ENCODE measurements at places on chromosomes 2 and 18. TPM values are rescaled to one million over a fixed set of nuclear protein-coding genes. Genes with fewer than 3 reads are reported as not detected.

GRCh38 chr2:193124815-193125214 lies 930.1 kb upstream of the TMEFF2 start:
- H3K4me3 ChIP-seq: no peak overlapping the region
- no peak for DNase-seq
- no peaks in the 10 kb centered on the region for H3K36me3 ChIP-seq
- no peaks in the 10 kb centered on the region for H3K27me3 ChIP-seq
- no peaks in the 10 kb centered on the region for H3K4me1 ChIP-seq

The GKN1 gene
- not detected for total RNA-seq

DNA sequence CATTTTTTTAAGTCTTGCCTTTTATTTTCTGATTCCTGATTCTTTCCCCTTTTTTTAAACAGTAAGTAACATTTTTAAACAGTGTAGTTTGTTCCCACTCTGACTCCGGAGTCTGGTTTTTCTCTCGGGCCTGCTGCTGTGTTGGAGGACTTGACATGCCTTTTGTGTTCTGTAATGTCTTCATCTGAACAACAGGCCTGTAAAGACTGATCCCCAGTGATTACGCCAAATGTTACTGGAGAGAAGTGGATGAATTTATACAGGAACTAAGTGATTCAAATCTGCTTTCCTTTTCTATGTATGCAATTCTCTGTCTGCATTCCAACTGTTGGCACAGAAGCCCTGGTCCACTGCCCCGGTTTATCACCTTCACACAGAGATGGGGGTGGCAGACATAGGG lies 54.3 kb upstream of the RMDN2 start:
- DNase-seq: no peak
- H3K36me3 ChIP-seq: no peaks in the 10 kb centered on the region
- H3K4me3 ChIP-seq: no peak overlapping the region
- H3K4me1 ChIP-seq: peaks cover 11% of the 10 kb centered on the region
- H3K27ac ChIP-seq: no peak overlapping the region

- no peak overlapping the region for H3K4me3 ChIP-seq
- no peaks in the 10 kb centered on the region for H3K4me1 ChIP-seq
- DNase-seq: no peak
- no peak overlapping the region for H3K27ac ChIP-seq
- H3K27me3 ChIP-seq: no peaks in the 10 kb centered on the region
Measured at GRCh38 chr2:69762513-69763494, 20.9 kb downstream of the ANXA4 start.

The ESPNL gene
- 5.9 TPM for total RNA-seq

Measured in adrenal gland (tissue), 19 donors.